ENCODE measurements at places on chromosomes 1 and 21. TPM values are rescaled to one million over a fixed set of nuclear protein-coding genes. Genes with fewer than 3 reads are reported as not detected.

SMPDL3B gene
- polyA plus RNA-seq: not detected

LCE3E gene
- not detected for polyA plus RNA-seq

OR2M3 gene
- not detected for polyA plus RNA-seq

SH2D1B gene
- polyA plus RNA-seq: 0.03 TPM

KCNA3 gene
- polyA plus RNA-seq: 0.09 TPM

CYB5RL gene
- polyA plus RNA-seq: 4.3 TPM

- H3K4me1 ChIP-seq: no peaks in the 10 kb centered on the region
- H3K27me3 ChIP-seq: no peaks in the 10 kb centered on the region
- no peak overlapping the region for H3K4me3 ChIP-seq
- H3K27ac ChIP-seq: no peak overlapping the region
- no peak for DNase-seq
- H3K36me3 ChIP-seq: no peaks in the 10 kb centered on the region
Observed at GRCh38 chr1:15843826-15844572, 3.5 kb upstream of the SPEN start.

DNA sequence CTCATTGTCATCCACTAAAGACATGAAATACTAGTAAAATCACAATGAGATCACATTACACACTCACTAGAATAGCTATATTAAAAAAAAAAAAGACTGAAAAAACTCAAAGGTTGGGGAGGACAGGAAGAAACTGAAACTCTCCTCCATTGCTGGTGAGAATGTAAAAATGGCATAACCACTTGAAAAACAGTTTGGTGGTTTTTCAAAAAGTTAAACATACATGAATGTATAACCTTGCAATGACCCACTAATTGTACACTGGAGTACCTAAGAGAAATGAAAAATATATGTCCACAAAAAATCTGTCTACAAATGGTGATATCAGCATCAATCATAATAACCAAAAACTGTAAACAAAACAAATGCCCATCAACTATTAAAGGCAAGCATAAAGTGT, 44.0 kb downstream of the NRIP1 start:
- H3K27me3 ChIP-seq: no peaks in the 10 kb centered on the region
- no peak overlapping the region for H3K4me3 ChIP-seq
- peaks cover 2% of the 10 kb centered on the region for H3K36me3 ChIP-seq

DNA sequence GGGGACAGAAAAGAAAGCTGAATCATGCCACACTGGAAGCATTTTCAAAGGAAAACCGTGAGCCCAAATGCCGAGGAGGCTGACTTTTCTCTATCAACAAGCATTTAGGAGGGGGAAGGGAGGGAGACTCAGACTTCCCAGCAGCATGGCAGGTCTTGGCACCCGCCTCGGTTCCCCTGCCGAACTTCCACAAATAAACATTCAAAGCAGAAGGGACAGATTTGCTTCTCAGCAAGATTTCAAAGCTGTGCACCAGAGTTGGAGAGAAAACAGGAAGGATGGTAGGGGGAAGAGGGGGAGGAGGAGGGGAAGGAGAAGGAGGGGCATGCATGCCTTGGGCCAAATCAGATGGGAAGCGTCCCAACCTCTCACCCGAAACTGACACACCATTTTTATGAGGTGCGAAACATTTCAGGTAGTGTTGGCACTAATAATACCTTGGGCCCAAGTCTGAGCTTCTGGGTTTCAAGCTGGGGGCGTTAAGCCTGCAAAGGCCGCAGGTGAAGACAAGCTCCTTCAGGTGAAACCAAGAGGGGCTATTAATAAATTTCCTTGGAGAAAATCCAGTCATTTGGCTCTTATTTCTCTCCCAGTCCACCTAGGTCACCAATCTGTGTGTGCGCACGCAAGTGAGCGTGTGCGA, 26.4 kb downstream of the ABCA4 start:
- no peaks in the 10 kb centered on the region for H3K27me3 ChIP-seq
- H3K27ac ChIP-seq: peak overlapping the region; percentile 90
- no peak overlapping the region for H3K4me3 ChIP-seq
- H3K36me3 ChIP-seq: no peaks in the 10 kb centered on the region
- H3K4me1 ChIP-seq: peaks cover 31% of the 10 kb centered on the region

Data from IMR-90 (cell line).